Effector memory CD8-positive, alpha-beta T cell (primary cell): ENCODE measurements at places on chromosomes 1 and 21.
A peak's percentile ranks its signal among the peaks of the same experiment; 100 is the strongest.

DNA sequence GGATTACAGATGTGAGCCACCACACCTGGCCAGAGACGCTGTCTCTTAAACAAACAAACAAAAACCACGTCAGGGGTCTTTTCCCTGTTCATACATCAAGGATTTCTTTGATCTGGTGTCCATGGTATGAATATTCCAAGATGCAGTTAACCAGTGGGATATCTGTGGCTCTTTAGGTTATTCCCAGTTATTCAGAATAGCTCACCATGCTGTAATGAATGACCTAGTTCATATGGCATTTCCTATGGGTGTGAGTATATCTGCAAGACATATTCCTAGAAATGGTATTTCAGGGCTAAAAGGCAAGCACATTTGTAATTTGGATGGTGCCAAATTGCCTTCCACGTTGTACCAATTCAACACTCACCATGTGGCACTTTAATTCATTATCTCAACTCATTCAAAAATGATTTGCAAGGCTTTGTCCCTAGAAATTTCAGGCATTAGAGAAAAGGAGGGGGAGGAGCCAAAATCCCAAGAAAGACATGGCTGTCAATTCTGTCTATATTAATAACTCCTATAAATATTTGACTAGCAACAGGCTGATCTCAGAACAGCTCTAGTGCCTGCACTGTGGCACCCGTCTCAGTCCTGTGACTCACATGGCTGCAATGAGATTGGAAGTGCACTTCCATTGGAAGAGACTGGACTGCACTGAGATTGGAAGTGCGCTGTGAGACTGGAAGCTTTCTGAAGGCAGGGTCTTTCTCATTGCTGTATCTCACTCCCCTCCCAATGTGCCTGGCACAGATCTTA is 6.0 kb upstream of the STMN1 start:
- no peak overlapping the region for H3K27ac ChIP-seq
- no peaks in the 10 kb centered on the region for H3K36me3 ChIP-seq
- peaks cover 3% of the 10 kb centered on the region for H3K4me1 ChIP-seq
- H3K27me3 ChIP-seq: no peaks in the 10 kb centered on the region

DNA sequence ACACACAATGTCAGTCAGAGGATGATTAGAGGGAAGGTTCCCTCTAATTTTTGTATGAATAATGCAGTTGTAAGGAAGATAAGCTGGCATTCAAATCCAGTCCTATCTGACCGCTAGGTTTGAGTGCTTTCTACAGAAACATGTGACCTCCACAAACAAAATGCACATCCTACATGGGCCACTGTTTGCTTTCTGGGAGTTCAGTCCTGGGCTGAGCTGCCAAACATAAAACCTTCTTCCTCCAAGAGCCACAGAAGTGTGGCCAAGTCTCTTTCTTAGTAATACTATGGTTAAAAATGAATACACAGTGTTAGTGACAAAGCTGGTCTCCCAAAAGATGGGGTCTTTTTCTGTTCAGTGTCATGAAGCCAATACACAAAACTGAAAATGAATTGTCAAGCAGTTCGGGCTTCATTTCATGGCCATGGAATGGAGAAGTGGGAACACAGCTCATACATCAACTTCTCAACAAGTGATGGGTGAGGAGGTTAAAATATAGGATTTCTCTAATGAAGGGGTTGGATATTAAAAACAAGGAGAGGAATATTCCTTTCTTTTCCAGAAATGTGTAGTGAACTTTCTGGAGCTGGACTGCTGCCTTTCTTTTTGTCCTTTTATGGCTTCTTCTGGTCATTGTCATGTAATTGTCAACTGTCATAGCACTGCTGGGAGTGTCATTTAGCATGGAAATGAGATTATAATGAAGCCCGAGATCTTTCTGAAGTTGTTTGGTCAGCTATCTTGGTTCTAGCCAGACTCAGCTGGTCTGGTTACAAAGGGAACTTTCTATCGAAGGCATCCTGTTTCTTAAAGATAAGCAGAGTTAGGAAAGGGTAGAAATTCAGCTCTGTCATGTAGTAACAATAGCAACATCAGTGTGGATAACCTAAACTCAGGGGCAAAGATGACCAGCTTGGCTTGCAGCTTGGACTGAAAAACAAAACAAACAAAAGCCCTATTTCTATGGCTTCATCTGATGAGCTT is 135.1 kb downstream of the CHD1L start:
- DNase-seq: no peak
- no peak overlapping the region for H3K4me3 ChIP-seq
- no peaks in the 10 kb centered on the region for H3K4me1 ChIP-seq
- peaks cover 22% of the 10 kb centered on the region for H3K27me3 ChIP-seq
- H3K27ac ChIP-seq: no peak overlapping the region
- H3K36me3 ChIP-seq: no peaks in the 10 kb centered on the region

DNA sequence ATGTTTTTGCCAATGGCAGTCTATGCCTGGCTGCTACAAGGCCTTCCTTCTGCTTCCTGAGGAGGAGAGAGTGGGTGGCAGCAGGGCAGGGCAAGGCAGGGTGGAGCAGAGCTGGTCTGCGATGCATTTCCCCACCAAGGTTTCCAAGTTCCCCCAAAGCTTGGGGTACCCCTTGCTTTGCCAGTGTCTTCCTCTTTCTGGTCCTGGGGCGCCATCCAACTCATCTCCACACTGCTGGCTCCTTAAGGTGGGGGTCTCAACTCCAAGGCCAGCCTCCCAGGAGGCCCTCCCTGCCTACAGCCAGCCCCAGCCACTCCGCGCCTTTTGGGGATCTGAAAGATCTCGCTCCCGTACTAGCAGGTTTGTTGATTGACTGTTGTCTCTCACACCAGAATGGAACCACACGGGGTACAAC is 3.9 kb upstream of the SKI start:
- no peak overlapping the region for H3K27ac ChIP-seq
- no peaks in the 10 kb centered on the region for H3K27me3 ChIP-seq
- peaks cover 27% of the 10 kb centered on the region for H3K36me3 ChIP-seq
- peaks cover 8% of the 10 kb centered on the region for H3K4me1 ChIP-seq
- H3K4me3 ChIP-seq: no peak overlapping the region

DNA sequence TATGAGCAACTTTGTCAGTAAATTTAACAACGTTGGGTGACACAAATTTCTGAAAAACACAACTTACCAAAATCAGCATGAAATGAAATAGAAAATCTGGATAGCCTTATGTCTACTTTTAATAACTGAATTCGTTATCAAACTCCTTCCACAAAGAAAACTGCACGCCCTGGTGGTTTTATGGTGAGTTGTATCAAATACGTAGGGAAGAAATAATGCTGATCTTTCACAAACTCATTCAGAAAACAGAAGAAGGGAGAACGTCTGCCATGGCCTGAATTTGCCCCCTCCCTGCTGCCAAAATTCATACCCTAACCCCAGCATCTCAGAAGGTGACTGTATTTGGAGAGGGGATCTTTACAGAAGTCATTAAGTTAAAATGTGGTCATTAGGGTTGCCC is 50.0 kb upstream of the COL18A1 start:
- no peak overlapping the region for H3K27ac ChIP-seq
- peaks cover 33% of the 10 kb centered on the region for H3K27me3 ChIP-seq
- no peak for DNase-seq
- peaks cover 10% of the 10 kb centered on the region for H3K4me1 ChIP-seq
- H3K36me3 ChIP-seq: peaks cover 4% of the 10 kb centered on the region

GRCh38 chr21:36696390-36697059 is 2.4 kb upstream of the SIM2 start:
- H3K4me3 ChIP-seq: no peak overlapping the region
- DNase-seq: no peak
- H3K4me1 ChIP-seq: peaks cover 7% of the 10 kb centered on the region
- peaks cover 8% of the 10 kb centered on the region for H3K36me3 ChIP-seq
- H3K27me3 ChIP-seq: peaks cover 88% of the 10 kb centered on the region

DNA sequence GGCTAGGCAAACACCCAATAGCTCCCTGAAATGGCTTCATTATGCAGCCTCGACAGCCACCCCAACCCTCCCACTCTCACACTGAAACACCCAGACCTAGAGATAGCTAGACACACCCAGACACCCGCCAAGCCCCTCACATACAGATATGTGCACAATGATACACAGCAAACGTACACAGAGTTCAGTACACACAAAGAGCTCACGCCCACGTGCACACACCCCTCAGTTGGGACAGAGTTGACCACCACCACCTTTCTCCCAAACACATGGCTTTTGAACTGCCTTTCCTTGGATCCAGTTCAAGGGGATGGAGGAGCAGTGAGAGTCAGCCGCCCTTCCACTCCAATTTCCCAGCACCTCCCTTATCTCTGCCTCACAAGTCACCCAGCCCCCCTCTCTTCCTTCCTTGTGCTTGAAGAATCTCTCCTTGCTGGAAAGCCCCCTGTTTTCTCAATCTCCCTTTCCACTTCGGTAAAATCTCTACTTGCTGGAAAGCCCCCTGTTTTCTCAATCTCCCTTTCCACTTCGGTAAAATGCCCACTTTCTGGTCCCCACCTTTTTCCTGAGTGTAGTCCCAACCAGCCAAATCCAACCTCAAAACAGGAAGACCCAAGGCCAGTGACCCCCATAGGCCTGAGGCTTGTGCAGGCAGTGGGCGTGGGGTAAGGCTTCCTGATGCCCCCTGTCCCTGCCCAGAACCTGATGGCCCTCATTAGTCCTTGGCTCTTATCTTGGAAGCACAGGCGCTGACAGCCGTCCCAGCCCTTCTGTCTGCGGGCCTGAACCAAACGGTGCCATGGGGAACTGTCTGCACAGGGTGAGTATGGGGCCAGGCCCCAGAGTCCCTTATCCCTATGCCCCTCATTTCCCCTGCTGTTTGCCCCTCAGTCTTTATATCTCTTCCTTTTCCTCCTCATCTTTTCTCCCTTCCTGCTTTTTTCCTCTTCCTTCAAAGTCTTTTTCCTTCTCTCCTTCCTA is at the start of gene ACKR1:
TSS of gene ACKR1 (plus strand) at position 715 of the 981 bp plus-strand sequence. CDS start at position 800, 85 bp downstream.
- H3K27me3 ChIP-seq: peaks cover 100% of the 10 kb centered on the region
- H3K4me1 ChIP-seq: no peaks in the 10 kb centered on the region
- no peak within 1 kb of the TSS for H3K27ac ChIP-seq
- no peaks in the 10 kb centered on the region for H3K36me3 ChIP-seq
- no peak for DNase-seq
- H3K4me3 ChIP-seq: no peak within 1 kb of the TSS

- H3K4me1 ChIP-seq: peaks cover 29% of the 10 kb centered on the region
- H3K4me3 ChIP-seq: no peak overlapping the region
Measured at GRCh38 chr1:214292322-214292721, 11.4 kb downstream of the SMYD2 start.

- no peak overlapping the region for H3K27ac ChIP-seq
- no peaks in the 10 kb centered on the region for H3K4me1 ChIP-seq
- peaks cover 22% of the 10 kb centered on the region for H3K27me3 ChIP-seq
- H3K4me3 ChIP-seq: no peak overlapping the region
- DNase-seq: no peak
Measured at GRCh38 chr1:3233031-3233430, 164.0 kb downstream of the PRDM16 start.

DNA sequence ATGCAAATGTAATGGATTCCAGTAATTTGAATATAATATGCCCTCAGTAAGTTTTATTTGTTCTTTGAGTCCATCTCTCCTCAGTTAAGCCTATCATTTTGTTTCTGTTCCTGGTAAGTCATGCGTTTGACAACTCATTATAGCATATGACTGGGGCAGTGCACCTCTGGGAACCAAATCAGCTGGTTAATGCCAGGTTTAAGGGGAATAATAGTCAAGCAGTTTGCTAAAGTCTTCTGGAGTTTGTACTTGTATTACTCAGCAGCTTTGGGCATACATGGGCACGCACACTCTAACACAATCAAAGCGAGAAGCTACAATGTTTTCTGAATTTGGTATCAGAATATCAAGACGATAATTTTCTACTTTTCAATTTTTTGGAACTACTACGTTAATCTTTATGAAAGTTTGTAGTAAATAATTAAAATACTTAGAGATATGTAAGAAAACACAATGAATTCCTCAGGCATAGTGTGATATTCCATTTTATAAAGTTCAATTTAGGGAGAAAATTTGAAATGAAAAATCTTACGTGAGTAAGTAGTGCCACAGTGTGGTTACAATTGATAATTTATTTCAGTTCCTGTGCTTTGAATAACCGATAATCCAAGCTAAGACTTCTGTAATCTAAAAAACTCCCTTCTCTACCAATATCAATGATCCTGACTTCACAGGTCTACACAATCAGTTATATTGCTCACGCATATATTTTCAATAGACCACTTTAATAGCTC is 43.8 kb upstream of the KCTD3 start:
- DNase-seq: no peak
- H3K36me3 ChIP-seq: no peaks in the 10 kb centered on the region
- H3K27me3 ChIP-seq: no peaks in the 10 kb centered on the region
- no peaks in the 10 kb centered on the region for H3K4me1 ChIP-seq

- H3K4me1 ChIP-seq: peaks cover 7% of the 10 kb centered on the region
- no peaks in the 10 kb centered on the region for H3K36me3 ChIP-seq
- DNase-seq: no peak
- peaks cover 7% of the 10 kb centered on the region for H3K27me3 ChIP-seq
- peak overlapping the region; percentile 55 for H3K27ac ChIP-seq
- peak overlapping the region; percentile 52 for H3K4me3 ChIP-seq
Measured at GRCh38 chr1:181397845-181398244, 85.5 kb upstream of the CACNA1E start.

- H3K27me3 ChIP-seq: no peaks in the 10 kb centered on the region
- H3K27ac ChIP-seq: peak overlapping the region; percentile 95
- no peak overlapping the region for H3K4me3 ChIP-seq
- peaks cover 33% of the 10 kb centered on the region for H3K36me3 ChIP-seq
Measured at GRCh38 chr1:116380499-116381242, 7.6 kb downstream of the ATP1A1 start.

DNA sequence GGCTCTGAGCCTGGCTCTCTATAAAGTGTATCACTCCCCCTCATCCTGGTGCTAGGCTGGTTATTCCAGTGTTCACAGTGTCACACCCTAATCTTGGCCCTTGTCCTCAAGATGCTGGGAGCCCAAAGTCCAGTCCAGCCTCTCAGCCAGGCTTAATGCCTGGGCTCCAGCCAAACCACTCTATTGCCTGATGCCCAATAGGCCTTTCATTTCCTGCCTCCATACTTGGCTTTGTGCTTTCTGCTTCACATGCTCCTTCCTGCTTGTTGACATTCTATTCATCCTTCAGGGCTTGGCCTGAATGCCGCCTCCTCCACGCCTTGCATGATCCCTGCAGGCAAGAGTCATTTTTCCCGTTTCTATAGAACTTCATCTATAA is 1.7 kb downstream of the KLHDC8A start:
- no peak overlapping the region for H3K27ac ChIP-seq
- H3K36me3 ChIP-seq: no peaks in the 10 kb centered on the region
- no peak for DNase-seq
- H3K4me3 ChIP-seq: no peak overlapping the region
- no peaks in the 10 kb centered on the region for H3K4me1 ChIP-seq

GRCh38 chr1:172219966-172220365 is 200.5 kb upstream of the C1orf105 start:
- H3K27ac ChIP-seq: no peak overlapping the region
- no peak for DNase-seq
- H3K36me3 ChIP-seq: no peaks in the 10 kb centered on the region
- H3K4me3 ChIP-seq: no peak overlapping the region
- no peaks in the 10 kb centered on the region for H3K4me1 ChIP-seq

DNA sequence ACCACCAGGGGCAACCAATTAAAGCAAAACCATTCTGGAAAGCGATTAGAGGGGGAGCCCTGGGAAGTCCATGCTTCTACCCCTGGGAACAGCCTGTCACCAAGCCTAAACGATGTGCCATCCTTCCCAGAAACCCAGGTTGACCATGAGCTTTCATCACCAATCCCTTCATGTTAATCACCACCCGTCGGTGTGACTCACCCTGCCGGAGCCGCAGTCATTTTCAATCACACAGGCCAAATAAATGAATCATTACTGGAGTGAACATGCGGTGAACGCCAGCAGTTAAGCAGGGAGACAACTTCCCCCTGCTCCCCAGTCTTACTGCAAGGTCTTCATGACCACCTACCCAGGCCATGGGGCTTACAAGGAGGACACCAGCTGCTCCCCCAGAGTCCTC is 308.8 kb downstream of the AJAP1 start:
- H3K4me1 ChIP-seq: no peaks in the 10 kb centered on the region
- peaks cover 55% of the 10 kb centered on the region for H3K27me3 ChIP-seq
- H3K4me3 ChIP-seq: no peak overlapping the region
